Right ventricle myocardium superior (tissue), 1 donor: ENCODE measurements at places on chromosomes 7 and 10.

DNA sequence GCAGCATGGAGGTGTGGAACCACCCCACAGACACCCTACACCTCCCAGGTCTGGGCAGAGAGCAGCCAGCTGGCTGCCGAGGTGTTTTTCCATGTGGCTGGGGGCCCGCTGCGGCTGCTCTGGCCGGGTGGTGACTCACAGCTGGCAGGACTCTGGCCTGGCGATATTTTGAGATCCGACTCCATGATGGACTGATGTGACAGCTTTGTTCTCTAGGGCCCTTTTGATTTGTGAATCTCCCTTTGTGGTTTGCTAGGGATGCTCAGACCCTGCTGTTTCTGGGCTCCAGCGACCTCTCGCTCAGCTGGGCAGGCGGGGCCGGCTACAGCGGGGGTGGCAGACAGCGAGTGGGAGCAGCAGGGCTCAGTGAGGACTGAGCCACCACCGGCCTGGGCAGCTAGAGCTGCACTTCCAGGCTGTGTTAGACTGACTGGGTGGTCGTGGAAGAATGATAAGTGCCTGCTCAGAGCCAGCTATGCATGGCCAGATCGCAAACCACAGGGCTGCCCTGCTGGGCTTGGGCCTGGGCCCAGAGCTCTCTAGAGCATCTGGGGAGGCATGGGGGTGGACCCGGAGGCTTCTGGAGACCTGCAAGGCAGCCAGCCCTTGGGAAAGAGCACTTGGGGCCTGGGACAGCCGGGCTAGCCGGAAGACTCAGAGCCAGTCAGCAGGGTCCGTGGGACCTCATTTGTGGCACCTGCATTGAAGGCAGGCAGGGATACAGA lies 46.2 kb upstream of the GDF10 start:
- DNase-seq = peak; percentile 74

DNA sequence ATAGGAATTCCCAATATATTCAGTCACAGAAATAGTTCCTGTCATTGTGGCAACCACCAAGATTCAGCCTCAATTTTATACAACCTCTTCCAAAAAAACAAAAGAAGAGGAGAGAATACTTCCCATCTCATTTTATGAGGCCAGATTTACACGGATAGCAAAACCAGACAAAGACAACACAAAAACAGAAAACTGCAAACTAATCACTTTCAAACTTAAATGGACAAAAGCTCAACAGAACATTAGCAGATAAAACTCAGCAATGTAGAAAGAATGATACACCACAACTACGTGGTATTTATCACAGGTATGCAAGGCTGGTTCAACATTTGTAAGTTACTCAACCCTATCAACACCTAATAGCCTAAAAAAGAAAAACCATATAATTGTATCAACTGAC lies 22.0 kb downstream of the PEX1 start:
- DNase-seq = no peak

DNA sequence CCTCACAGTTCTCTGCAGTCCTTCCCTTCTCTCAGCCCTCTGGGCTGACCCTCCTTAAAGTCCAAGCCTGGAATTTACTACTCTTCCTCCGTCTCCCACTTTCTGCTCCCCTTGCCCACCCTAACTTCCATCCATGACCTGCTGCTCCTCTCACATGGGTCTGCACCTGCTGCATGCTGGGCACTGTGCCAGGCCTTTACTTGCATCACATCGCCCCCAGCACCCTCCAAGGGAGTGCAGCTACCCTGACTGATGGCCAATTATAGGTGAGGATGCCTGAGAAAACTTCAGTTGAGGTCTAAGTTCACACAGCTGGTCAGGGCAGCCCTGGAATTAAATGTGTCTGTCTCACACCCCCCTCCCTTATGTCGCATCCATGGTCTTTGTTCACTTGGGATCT lies 53.6 kb upstream of the ZPBP start:
- no peak for DNase-seq

DNA sequence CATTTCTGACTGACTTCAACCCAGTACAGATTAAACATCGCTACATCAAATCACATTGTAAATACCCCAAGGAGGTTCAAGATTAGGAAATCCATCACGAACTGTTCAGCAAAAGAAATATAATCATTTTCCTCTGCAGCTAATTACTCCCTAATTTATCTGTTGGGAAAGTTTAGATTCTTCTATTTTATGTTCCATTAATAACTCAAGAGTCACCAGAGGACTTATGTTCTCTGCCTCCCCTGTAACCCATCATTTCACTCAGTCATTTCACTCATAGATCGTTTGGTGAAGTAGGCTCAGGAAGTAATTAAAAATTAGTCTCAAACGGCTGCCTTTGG lies 45.2 kb downstream of the FAM171A1 start:
- DNase-seq = no peak

DNA sequence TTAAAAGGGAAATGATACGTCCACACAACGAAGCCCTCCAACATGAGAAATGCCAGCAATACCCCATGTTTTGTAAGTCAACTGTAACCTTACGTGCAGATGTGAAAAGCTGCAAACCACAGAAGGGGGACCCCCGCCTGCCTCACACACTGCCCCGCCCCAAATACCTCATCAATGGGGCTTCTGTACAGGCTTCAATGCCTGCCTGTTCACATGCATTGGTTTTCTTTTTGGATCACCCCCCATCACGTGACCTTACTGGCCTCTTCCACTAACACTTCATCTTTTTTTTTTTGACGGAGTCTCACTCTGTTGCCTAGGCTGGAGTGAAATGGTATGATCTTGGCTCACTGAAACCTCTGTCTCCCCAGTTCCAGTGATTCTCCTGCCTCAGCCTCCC lies 224.0 kb downstream of the TNS3 start:
- no peak for DNase-seq

DNA sequence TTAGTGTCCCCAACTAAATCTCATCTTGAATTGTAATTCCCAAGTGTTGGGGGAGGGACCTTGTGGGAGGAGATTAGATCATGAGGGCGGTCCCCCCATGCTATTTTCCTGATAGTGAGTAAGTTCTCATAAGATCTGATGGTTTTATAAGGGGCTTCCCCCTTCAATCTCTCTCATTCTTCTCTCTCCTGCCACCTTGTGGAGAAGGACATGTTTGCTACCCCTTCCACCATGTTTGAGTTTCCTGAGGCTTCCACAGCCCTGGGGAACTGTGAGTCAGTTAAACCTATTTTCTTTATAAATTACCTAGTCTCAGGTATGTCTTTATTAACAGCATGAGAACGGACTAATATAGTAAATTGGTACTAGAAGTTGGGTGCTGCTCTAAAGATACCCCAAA lies 365.6 kb downstream of the ANKRD7 start:
- DNase-seq = no peak

GRCh38 chr10:73478636-73479035 lies 17.2 kb downstream of the PPP3CB start:
- DNase-seq = no peak

DNA sequence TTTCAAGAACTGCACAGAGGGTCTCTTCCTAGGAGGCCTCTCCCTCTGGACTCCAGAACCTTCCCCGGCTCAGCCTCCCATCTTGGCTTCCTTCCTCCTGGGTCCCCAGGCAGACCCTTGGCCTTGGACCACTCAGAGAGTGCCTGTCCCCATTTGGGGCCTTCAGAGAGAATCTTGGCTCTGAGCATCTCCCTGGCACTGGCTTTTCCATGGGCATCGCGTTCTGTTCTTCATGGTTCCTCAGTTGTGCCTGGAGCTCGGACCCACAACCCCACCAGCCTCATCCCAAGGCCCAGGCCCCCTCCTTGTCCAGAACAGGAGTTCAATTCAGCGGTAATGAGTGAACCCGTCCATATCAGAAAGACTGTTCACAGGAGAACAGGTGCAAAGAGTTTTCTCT lies 73.4 kb downstream of the VIPR2 start:
- DNase-seq = no peak

DNA sequence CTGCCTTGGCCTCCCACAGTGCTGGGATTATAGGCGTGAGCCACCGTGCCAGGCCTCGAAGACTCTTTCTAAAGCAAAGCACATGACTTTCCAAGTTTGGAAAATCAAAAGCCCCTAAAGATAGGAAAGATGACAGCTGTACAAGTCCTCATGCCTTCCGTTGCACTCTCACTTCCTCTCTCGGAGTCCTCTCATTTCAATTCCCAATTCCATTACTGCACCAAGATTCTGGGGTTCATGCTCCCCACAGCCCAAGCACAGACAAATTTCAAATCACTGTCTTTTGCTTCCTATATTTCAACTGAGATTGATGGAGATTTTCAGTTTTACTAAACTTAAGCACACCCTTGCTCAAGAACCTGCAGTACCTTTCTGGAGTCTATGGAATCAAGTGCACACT lies 10.9 kb upstream of the PLAU start:
- no peak for DNase-seq

- DNase-seq = no peak
These were observed 59.4 kb downstream of the FAM171A1 start for GRCh38 chr10:15311569-15312280.

DNA sequence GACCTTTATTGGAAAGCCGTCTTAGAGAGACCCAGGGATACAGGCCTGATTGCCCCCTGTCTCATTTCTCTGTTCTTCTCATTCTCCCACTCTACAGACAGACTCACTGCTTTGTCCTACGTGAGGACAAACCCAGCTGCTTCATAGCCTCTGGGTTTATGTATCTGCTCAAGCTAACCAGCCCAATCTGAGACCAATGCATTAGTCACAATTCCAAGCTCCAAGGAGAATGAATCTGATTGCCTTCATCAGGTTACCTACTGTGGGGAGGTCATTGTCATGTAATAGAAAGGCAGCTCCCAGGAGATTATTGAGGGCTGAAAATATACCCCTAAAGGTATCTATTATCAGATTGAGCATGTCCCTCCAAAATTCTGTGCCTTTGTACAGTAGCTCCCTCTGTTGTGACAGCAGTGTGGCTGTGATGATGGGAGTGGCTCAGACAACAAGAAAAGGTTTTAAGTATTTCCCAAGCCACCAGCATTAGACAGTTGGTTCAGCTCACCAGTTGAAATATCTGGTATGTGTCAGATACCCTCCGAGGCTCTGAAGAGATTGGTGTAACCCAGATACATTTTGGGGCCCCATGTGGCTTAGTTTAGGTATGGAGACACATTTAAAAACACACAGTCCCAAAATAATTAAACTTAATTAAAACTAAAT lies 123.1 kb upstream of the EEPD1 start:
- DNase-seq = no peak

- no peak for DNase-seq
These were observed 459.3 kb upstream of the NRP1 start for GRCh38 chr10:33793793-33794192.

DNA sequence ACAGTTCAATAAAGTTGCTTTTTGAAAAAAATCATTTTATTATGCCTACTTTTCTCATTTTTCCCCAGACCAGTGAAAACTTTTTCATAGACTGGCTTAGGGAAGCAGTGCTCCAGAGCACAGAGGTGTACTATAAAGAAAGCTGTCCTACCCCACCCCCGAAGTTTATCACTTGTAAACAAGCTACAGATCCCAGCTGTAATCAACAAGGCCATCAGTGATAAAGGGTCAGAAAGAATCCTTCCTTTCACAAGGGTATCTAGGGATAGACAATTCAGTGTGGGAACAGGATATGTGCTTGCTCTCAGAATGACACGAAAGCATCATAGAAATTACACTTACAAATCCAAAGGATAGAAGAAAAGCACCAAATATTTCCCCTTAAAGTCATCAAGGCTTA lies 4.5 kb downstream of the PRDX3 start:
- no peak for DNase-seq
